ENCODE measurements at places on chromosomes 11 and 22. TPM values are rescaled to one million over a fixed set of nuclear protein-coding genes. Genes with fewer than 3 reads are reported as not detected.

DNA sequence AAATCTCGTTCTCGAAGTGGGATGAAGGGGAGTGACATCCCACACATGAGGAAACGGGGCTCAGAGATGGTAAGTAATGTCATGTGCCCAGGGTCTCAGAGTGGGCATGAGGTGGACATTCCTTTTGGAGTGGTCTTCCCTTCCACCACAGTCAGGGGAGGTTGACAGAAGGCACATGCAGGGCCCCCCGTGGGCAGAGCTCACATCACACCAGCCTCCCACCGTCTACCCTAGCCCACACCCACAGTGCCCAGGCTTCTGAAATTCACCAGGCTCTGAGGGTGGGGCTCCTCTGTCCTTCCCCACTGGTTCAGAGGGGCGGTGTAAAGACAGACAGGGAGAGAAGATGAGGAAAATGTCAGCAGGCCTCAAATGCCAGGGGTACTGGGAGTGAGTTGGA lies 41.1 kb upstream of the TIMP3 start:
- no peak for DNase-seq

DNA sequence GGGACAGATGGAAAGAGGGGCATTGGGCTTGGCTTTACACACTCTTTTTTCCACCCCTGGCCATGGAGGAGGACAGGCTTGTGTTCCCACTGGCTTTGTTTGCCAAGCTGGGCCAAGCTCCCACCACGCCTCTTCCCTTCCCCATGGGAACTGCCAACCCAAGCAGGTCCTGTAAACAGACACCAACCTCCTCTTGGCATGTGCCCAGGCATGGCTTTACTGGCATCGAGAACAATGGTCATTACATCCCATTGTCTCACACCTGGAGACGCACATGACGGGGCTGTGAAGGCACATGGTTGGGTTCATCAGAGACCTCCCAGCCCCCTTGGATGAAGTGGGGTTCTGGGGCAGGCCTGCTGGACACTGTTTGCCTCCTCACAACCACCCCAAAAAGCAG lies 11.7 kb downstream of the SEC14L3 start:
- DNase-seq: no peak

GRCh38 chr11:62601372-62602140 lies at the start of gene MTA2:
TSS of gene MTA2 (minus strand) at chr11:62601865. CDS start at chr11:62601450, 415 bp downstream.
- peak; percentile 97 for DNase-seq

GRCh38 chr11:66176650-66177049 lies 91.8 kb upstream of the RAB1B start:
- DNase-seq: no peak

DNA sequence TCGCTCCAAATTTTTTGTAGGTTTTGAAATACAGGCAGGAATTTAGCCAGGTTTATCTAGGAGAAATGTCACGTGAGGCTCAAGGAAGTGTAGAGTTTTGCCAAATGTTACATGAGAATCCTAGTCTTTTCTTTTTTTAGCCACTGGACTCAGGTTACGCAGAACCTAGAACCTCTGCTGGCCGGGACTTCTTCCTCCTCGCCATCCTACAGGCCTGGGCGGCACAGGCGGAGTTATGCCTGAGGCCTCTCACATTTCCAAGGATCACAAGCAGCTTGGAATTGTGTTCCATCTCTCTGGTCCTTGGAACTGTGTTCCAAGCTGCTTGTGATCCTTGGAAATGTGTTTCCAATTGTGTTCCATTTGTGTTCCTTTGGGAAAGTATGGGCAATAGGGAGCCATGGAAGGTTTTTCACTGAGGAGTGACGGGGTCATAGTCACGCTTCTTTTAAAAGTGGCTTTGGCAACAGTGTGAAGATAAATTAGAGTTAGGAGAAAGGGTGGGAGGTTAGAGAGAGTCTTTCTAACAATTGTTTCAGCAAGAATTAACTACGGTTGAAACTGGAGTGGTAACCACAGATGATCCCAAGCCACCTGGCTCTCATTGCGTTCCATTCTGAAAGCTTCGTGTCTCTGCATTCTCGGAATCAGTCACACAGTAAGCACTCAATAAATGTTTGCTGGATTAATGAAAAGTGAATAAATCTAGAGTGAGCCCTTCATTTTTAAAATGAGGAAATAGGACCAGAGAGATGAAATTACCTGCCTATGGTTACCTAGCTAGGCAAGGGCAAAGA lies 12.5 kb upstream of the POU2AF1 start:
- no peak for DNase-seq

DNA sequence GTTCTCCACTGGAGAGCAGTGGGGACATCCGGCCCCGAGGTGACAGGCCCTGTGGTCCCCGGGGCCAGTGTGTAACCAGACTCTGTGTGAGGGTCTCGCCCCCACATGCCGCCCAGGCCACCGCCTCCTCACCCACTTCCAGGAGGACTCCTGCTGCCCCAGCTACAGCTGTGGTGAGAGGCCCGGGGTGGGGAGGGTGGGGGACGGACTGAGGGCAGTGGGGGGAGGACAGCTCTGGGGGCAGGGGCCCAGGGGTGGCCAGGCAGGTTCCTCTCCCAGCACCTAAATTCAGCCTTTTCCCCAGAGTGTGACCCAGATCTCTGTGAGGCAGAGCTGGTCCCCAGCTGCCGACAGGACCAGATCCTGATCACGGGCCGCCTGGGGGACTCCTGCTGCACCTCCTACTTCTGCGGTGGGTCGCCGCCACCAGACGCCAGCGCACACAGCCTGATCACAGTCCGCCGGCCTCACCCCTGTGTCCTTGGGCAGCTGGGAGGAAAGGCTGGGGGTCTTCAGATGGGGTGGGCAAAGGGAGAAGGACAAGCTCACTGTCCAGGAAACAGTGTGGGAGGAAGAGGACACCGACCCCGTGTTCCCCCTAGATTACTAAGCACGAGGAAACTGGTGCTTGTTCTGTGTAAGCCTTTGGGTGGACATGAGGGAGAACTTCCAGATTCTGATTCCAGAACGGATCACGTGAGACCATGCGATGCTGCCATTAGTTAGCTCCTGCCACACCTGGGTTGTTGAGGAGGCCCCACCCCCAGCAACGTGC lies 84.4 kb upstream of the MYOD1 start:
- no peak for DNase-seq

DNA sequence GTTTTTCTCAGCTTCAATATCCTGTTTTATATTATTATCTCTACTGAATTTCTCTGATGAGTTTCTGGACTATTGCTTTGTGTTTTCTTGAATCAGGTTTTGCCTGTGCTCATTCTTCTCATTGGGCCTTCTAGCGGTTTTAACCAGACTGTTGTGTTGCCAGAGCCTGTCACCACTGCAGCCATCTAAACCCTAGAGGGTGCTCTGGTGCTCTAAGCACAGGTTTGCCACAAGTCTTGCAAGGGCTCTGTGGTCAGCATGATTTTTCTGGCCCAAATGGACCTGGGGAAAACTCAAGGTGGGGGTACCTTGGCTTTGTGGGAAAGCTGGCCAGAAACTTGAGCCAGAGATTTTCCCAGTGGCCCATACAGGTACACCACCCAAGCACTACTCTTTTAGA lies 52.4 kb upstream of the TYR start:
- DNase-seq: no peak

- no peak for DNase-seq
These were observed 406.6 kb upstream of the LARGE1 start for GRCh38 chr22:34326901-34327300.

The GLYAT gene
- not detected for polyA plus RNA-seq

The TNNT3 gene
- 12.7 TPM for polyA plus RNA-seq

The FXYD2 gene
- polyA plus RNA-seq: 8.0 TPM
